ENCODE measurements at places on chromosomes 7 and 10.

- no peak for DNase-seq
Measured at GRCh38 chr10:89120931-89121763, 86.0 kb downstream of the CH25H start.

DNA sequence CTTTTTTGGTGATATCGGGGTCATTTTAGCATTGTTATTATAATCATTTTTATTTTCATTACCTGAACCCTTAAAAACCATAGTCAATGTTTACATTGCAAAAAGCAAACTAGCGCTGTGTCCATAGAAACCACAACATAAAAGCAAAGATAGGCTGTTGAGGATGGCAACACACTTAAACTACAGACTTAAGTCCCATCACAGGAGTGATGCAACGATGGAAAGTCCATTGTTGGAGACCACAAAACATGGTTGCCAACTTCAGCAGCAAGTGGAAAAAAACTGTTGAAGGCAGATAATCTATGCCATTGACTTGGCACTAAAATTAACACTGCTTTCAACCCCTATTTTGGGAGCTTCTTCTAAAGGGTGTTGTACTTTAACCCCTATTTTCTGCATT lies 398.8 kb upstream of the IGFBP3 start:
- no peak for DNase-seq

DNA sequence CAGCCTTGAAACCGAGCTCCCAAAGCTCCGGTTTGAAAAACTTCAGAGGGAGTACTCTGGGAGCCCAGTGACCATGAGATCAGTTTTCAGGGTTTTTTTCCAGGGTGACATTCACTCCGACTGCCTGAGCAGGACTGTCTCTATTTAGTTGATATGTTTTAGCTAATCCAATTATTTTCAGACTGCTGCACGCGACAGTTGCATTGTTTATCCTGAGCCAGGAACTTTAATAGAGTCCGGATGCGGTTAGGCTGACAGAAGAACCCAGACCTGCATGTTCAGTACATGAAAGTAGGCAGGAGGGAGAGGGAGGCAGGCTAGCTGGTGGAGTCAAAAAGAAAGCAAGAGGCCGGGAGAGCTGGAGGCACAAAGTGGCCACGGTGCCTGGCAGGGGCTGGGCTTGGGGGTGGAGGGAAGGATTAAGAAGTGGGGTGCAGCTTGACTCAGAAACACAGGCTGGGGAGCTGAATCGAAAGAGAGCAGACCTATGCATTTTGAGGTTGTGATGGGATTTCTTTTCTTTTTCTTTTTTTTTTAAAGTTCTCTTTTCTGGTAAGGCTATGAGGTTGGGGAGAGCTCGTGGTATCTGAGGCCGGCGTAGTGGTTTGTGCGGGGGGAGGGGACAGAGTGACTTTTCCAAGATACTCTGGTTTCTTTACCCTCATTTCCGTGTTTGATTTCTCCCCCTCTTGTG lies 5.7 kb downstream of the GATA3 start:
- no peak for DNase-seq

GRCh38 chr10:112137154-112137987 lies 46.2 kb downstream of the GPAM start:
- DNase-seq, result peak; percentile 59

GRCh38 chr10:72009425-72010081 lies 45.4 kb downstream of the CHST3 start:
- no peak for DNase-seq

- no peak for DNase-seq
Measured at GRCh38 chr10:34759161-34759836, 55.8 kb downstream of the PARD3 start.

Data from stimulated activated CD4-positive, alpha-beta T cell treated with anti-CD3 and anti-CD28 coated beads, TNF-alpha, amount 100 ng/mL, for 48 hours (primary cell).